Placental pericyte (primary cell): ENCODE measurements at places on chromosomes 7 and 10. TPM values are rescaled to one million over a fixed set of nuclear protein-coding genes. Genes with fewer than 3 reads are reported as not detected.

The CEP55 gene
- 1.3 and 55.1 TPM in 2 replicates for total RNA-seq

The CDHR1 gene
- total RNA-seq, result under 0.01 TPM in 1 of 2 replicates, not detected in the other

The PRRT4 gene
- total RNA-seq, result not detected in 2 replicates

The SYCE1 gene
- total RNA-seq, result 8.3 and 9.7 TPM in 2 replicates

The PPP1R3A gene
- total RNA-seq, result not detected in 2 replicates

The ANLN gene
- total RNA-seq, result 4.4 and 236 TPM in 2 replicates
